ENCODE measurements at places on chromosomes 2 and 18. TPM values are rescaled to one million over a fixed set of nuclear protein-coding genes. Genes with fewer than 3 reads are reported as not detected.

The INHA gene
- 0.38 TPM for total RNA-seq

The NCK2 gene
- total RNA-seq, result 26.1 TPM

The TDRD15 gene
- not detected for total RNA-seq

The SCYGR4 gene
- not detected for total RNA-seq

The LRRTM1 gene
- not detected for total RNA-seq

The SH3RF3 gene
- 0.40 TPM for total RNA-seq

The LYPD1 gene
- 18.2 TPM for total RNA-seq

The VWA3B gene
- total RNA-seq, result not detected

The KIF3C gene
- 46.7 TPM for total RNA-seq

The ANKRD36B gene
- 5.1 TPM for total RNA-seq

The VPS54 gene
- 17.7 TPM for total RNA-seq

The PLCD4 gene
- total RNA-seq, result 0.31 TPM

The STPG4 gene
- not detected for total RNA-seq

The FAM237A gene
- not detected for total RNA-seq

The COPS7B gene
- 41.5 TPM for total RNA-seq

The RAB17 gene
- 0.10 TPM for total RNA-seq

The FBXO36 gene
- total RNA-seq, result 1.1 TPM

The ELOA2 gene
- total RNA-seq, result not detected

The RAB6C gene
- total RNA-seq, result not detected

The HOXD11 gene
- 8.2 TPM for total RNA-seq
